ELF-1 (cell line): ENCODE measurements at places on chromosomes 2 and 18.

DNA sequence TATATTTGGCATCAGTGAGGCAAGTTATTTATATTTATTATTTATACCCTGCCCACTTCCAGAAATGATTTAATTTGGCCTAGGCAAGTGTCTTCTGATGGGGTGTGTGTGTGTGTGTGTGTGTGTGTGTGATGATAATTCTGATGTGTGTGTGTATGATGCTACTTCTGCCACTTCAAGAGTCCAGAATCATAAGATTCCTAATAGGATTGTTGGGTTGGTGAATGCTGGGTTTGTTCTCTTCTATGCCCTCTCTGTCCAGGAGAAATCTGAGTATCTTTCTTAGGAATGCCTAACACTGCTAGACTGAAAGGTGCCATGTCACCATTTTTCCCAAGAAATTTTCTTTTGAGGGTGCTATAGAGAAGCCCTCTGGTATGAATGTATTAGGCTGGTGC lies 122.5 kb downstream of the SPTBN1 start:
- no peak for DNase-seq

DNA sequence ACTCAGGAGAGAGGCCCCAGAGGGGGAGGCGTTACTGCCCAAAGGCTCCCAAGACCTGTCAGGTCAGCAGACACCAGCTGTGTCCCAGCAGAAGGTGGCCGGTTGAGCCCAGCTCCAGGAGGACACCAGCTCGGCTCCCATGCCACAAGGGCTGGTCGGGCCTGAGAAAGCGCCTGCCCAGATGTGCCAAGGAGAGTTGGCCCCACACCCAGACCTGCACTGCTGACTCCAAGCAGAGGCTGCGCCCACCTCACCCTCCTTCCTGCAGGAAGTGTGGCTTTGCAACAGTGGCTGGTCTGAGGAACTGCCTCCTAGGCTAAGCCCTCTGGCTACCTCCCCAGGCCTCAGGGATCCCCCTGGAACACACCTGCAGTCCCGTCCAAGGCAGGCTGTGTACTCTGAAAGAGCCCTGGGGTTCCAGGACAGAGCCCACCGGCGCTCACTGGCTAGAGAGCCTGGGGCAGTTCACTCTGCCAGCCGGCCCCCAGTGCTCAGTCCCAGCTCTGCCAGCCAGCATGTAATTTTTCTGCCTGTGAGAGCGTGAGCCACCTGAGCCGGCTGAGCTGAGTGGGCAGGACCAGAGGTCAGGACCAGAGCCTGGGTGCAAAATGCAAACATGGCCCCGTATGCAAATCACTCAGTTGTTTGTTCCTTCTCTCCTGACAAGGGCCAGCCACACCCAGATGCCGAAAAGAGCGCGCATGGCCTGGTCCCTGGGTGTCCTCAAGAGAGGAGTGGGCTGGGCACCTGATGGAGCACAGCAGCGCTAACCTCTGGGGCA lies 36.9 kb upstream of the PTMA start:
- DNase-seq: peak; percentile 61

GRCh38 chr2:85750587-85751575 lies 2.9 kb upstream of the ATOH8 start:
- peak; percentile 84 for DNase-seq

- DNase-seq: peak; percentile 56
Measured at GRCh38 chr2:232898592-232899543, 28.8 kb downstream of the SNORC start.
